Renal pelvis (tissue), 12 donors: ENCODE measurements at places on chromosomes 11 and 22. TPM values are rescaled to one million over a fixed set of nuclear protein-coding genes. Genes with fewer than 3 reads are reported as not detected.

Gene DAGLA
- 4.5 TPM for polyA plus RNA-seq

- DNase-seq = no peak
These were observed 246.1 kb upstream of the NARS2 start for GRCh38 chr11:78820741-78821140.

DNA sequence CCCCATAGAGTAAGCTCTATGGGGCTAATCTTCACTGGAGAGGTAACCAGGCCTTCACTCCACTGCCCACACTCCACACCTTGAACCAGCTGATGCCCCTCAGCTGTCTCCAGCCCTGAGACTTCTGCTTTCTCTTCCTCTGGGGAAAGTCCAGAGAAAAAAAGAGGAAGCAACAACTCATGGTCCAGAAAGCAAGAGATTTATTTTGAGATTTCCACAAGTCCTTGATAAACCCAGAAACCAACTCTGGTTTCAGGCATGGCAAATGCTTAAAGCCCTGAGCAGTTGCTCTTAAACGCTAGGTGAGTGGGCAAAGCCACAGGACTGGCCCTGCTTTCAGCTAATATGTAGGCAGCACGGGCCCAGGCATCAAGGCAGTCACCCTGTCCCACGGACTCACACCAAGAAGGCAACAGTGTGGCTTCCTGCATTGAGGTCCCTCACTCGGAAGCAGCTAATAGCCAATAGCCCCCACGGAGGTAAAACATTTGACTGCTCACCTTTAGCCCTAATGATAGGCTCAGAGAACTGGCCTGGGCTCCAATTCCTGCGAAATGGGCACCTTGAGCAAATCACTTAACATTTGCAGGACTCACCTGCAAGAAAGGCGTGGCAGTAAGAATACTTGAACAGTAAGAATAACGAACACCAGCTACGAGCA lies 4.3 kb downstream of the CYB561A3 start:
- DNase-seq = no peak

Gene B3GAT3
- 38.7 TPM for polyA plus RNA-seq

DNA sequence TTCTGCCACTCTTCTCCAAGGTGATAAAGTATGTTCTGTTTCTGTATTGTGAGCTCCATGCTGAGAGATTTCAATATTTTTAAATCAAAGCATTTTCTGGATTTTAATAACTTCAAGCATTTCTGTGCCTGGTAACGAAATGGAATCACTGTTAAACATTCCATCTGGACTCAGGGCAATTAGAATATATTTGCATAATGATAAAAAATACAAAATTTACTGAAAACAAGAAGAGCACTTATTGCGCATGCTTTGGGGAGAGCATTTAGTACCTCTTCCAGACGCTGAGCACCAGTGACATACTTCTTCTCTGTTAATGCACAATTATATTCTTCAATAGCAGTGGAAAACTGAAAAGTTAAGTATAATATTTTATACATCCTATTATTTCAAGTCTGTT lies 13.3 kb downstream of the ZW10 start:
- no peak for DNase-seq

Gene SCUBE2
- polyA plus RNA-seq = 7.5 TPM

- DNase-seq = no peak
These were observed 352.0 kb upstream of the MPPED2 start for GRCh38 chr11:30938171-30938570.

DNA sequence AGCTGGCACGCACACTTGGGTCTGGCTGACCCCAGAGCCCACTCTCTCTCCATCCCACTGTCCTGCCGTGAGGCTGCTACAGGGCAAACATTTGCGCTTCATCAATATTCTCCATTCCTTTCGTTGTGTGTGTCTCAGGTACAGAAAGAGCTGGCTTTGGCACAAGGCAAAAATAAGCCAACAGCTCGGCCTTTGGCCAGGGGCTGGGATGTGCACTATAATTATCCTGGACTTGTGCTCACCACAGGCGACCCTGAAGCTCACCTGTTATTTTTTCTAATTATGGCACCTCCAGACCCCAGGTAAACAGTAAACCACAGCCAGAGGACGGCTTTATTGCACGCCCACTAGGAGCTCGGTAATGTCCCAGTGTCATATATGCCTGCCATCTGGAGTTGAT lies 10.9 kb downstream of the ZMAT5 start:
- DNase-seq = no peak

DNA sequence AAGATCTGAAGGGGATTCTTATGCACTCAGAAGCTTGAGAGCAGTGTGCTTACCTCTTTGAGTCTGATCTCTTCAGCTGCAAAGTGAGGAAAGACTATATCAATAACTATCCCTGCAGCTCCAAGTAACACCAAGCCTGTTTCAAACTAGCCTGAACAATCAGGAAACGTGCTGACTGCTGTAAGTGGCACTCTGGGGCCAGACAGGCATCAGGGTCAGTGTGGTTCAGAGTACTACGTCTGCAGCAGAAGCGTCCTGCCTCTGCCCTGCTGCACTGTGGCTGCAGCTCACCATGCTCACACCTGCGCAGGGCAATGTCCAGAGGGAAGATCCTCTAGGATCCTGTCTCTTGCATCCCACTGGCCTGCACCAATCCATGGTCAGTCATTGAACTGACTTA lies 25.5 kb upstream of the LINC01488 start:
- no peak for DNase-seq

Gene SYT13
- polyA plus RNA-seq = 10.5 TPM

- no peak for DNase-seq
These were observed 483.5 kb downstream of the BRD1 start for GRCh38 chr22:49344161-49344560.

Gene HBE1
- polyA plus RNA-seq = 7.1 TPM

GRCh38 chr11:66287211-66287888 lies 1.6 kb downstream of the YIF1A start:
- DNase-seq = no peak

DNA sequence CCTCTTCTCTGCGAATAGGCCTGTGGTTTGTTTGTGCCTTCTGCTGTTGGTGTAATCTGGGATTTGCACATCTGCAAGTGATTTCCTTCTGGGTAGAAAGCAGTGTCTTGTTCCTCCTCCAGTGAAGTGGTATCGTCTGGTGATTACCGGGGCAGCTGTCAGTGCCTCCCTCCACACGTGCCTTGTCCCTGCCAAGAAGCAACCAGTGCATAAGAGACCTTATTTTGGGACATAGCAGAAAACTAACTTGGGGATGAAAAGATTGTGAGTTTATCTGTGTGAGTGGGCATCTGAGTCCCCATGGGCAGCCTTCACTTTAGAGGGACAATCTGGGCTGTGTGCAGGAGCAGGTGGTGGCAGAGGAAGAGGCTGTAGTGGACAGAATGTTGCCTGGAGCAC lies 71.5 kb upstream of the SORL1-AS1 start:
- DNase-seq = no peak

- DNase-seq = no peak
These were observed 612.6 kb downstream of the TBC1D22A start for GRCh38 chr22:47374901-47375575.

Gene SAA4
- not detected for polyA plus RNA-seq

- no peak for DNase-seq
These were observed 95.3 kb upstream of the RCN1 start for GRCh38 chr11:31995525-31996094.

GRCh38 chr22:32810555-32811133 lies 9.1 kb downstream of the TIMP3 start:
- DNase-seq = no peak

DNA sequence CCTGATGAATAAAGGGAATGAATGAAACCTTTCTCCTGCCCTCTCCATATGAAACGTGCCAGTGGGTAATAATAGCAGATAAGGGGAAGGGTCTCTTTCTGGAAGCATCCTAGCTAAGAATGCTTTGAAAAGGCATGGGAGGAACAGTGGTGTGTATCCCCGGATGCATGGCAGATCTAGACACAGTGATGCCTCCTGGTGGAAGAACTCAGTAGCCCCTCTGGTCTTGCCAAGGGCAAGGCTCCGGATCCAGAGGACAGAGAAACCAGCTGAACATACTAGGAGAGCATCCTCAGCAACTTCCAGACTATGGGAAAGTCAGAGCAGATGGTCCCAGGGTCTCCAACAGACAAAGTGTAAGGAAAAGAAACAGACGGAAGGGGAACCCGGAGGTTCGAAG lies 6.4 kb downstream of the BAIAP2L2 start:
- DNase-seq = no peak

- DNase-seq = peak; percentile 35
These were observed 418.6 kb downstream of the FAM181B start for GRCh38 chr11:82315093-82315492.
